ENCODE measurements at places on chromosomes 1 and 21.

GRCh38 chr21:27741736-27742135, 774.8 kb upstream of the ADAMTS5 start:
- DNase-seq: no peak

DNA sequence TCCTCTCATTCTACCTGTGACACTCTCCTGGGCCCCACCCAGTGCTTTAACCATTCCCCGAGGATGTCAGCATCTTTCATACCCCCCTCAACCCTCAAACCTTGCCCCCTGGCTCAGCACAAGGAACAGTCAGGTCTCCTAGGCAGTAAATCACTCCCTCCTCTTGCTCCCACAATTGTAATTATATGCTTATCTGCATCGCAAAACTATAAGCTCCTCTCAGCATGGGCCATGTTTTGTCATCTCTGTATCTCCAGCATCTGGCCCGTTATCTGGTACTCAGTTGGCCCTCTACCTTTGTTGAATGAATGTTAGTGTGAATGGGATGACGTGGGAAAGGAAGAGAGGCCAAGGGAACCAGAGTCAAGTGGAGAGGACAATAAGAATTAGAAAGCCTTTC, 2.8 kb upstream of the ELOVL1 start:
- DNase-seq: no peak

- DNase-seq: no peak
Measured at GRCh38 chr1:190963321-190963720, 485.7 kb upstream of the BRINP3 start.

- DNase-seq: no peak
Measured at GRCh38 chr1:109198043-109198695, 15.5 kb upstream of the SARS1 start.

DNA sequence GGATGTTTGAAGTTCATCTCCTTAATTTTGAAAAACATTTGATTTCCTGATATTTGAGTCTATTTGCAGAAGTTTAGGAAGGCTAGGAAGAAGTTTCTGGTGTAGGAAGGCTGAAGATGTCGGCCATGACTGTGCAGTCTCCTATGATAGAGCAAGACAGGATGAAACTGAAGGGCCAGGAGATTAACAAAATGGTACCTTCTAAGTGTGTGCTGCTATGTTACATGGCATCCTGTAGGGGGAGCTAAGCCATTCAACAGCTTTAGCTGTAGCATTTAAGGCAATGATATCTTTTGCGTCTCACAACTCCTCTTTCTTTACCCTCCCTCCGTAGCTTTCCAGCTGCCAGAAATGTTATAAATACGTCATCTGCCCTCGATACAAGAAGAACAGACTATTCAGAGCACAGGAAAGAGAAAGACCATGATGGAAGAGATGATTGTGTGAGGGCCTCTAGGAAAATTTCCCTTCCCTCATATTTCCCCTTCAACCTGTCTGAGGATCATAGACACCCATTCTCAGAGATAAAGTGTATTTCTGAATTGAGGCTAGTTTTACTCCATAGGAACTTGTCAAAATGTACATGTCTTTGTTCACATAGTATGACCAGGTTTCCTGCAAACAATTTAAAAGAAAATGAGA, 61.1 kb downstream of the XCL1 start:
- DNase-seq: no peak

DNA sequence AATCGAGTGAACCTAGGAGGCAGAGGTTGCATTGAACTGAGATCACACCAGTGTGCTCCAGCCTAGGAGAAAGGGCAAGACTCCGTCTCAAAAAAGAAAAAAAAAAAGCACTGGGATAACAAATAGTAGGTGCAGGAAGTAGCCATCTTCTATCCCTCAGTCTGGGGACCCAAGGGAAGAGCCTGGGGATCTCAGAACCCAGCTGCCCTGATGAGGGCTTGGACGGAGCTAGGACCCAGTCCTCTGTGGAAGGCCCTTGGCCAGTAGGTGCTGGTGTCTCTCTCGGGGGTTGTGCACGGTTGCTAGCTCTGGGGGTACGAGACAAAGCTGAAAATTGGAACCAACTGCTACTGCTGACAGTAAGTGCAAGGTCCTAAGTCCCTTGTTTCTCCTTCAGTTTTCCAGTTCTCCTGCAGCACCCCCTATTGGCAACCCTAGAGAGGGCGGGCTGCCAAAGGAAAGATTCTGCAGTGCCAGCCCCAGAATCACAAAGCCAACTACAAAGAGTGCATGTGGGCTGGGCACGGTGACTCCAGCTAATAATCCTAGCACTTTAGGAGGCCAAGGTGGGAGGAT, 57.6 kb upstream of the KIF1B start:
- DNase-seq: no peak

DNA sequence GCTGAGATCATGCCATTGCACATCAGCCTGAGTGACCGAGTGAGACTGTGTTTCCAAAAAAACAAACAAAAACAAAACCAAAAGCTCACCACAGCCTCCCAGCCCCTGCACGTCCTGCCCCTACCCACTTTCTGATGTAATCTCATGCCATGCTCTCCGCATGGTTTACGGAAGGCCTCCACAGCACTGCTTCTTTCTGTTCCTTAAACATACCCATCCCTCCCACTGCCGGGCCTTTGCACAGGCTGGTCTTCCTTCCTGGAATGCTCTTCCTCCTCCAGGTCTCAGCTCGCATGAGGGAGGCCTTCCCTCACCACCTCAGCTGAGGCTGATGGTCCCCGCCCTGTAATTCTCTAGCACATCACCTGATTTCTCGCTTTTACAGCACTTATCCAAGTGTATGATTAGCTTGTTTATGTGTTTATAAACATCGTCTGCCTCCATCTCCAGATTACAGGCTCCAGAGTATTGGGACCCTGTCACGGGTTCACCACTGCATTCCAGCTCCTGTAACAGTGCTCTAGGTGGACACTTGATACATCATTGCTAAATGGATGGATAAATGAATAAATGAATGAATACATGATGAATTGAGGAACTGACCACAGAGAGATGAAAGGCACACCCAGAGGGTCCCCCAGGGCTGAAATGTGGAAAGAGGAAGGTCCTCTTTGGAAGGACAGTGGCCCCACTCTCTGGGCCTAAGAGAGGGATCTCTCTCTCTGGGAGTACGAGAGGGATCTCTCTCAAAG, 22.1 kb downstream of the TCEA3 start:
- no peak for DNase-seq

DNA sequence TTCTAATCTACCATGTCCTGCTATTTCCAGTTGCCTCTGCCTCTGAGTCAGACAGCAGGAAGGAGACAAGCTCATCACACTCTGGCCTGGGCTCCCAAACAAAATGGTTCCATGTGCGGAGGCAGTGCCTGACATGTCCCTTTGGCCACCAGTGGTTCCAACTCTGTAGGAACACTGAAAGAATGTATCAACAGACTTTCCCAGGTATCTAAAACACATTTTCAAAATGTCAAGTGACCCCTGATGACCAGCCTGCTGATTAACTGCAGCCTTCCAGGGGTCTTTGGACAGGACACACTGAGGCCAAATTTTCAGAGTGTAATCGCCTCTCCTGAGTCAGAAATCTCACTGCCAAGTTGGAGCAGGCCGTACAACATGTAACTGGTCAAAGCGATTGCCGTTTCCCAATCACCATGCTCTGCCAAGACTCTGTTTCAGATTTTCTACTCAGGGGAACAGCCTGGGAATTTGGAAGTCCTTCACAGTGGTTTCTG, 172.7 kb downstream of the TPR start:
- DNase-seq: no peak

- DNase-seq: no peak
Measured at GRCh38 chr1:23449958-23450357, 25.4 kb upstream of the TCEA3 start.

DNA sequence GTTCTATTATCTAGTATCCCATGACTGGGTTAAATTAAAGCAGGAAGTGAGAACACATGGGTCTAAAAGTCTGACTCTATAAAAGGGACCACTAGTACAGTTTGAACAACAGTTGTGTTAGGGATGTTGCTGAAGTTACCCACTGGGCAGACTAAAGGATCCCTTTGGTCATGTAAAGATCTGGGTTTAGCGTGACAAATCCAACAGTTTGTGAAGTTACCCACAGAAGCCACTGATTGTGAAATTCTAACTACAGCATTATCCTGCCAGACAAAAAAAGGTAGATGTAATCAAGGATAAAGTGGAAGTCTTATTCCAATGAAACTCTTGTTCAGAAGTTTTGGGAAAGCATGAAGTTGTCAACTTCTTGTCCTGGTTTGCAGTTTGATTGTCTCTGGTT, 5.7 kb downstream of the QSOX1 start:
- DNase-seq: no peak

DNA sequence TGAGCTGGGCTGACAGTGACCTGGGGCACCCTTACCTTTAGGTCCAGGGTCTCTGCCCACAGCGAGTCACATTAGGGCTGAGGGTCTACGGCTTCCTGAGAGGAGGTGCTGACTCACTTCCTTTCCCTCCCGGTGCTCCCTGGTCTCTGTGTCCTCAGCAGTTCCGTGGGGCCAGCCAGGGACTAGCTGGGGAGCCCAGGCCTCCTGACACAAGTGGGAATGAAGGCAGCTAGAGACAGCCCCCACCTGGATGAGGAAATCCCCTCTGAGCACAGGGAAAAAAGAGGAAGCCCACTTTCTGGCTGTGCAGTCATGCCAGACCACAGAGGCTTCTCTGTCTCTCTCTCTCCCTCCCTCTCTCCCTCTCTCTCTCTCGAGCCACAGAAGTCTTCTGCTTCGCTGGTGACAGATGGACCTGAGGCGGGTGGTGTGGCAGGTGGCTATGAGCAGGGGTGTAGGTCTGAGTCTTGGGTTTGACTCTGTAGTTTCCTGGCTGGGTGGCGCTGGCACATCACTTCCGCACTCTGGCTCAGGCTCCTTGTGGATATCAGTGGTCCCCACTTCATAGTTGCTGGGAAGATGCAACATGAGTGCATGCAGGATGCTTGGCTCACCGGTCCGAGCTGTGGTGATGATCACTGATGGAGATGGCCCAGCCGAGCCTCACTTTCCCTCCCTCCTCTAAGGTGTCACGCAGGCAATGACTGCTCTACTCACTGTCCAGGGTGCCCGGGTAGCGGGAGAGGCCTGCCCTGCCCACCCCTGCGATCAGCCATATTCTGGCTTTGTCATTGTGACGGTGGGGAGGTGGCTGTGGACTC, 3.5 kb downstream of the SLC66A1 start:
- DNase-seq: no peak

DNA sequence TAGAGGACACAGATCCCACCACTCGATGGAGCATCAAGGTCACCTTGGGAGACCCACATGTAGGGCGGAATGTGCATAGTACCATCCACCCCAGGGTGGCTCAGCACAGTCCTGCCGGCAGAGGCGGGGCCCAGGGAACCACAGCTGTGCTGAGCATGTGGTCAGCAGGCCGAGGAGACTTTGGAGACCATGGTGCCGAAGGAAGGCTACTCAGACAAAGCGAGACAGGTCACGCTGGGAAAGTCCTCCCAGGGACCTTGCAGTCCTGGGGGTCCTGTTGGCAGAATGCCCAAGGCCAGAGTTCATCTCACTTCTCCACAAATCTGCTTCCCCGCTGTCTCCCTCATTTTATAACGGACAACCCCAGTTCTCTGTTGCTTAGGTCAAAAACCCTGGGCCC, 22.5 kb downstream of the WNT3A start:
- DNase-seq: no peak

DNA sequence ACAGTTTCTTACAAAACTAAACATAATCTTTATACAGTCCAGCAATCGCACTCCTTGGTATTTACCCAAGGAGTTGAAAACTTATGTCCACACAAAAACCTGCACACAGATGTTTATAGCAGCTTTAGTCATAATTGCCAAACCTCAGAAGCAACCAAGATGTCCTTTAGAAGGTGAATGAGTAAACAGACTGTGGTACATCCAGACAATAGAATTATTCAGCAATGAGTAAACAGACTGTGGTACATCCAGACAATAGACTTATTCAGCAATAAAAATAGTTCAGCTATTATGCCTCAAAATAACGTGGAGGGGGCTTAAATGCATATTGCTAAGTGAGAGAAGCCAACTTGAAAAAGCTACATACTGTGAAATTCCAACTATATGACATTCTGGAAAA, 87.0 kb upstream of the GALNT2 start:
- no peak for DNase-seq
